ENCODE measurements at places on chromosomes 7 and 10.
A peak's percentile ranks its signal among the peaks of the same experiment; 100 is the strongest.

DNA sequence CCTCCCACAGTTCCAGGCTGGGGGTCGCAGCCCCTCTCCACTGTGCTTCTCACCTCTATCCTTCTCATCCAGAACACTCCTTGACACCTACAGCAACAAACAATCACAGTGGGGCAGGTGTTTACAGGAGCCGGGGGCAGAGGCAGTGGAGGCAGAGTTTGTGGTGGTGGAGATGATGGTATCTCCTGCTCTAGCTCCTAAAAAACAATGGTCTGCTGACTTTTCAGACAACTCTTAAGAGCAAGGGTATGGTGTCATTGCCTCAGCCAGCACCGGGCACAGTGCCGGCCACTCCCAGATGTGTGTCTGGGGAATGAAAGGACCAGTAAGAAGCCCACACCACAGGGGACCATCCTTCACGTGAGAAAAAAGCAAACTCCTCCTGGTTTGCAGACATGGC, 36.3 kb upstream of the ANTXRL start:
- DNase-seq: no peak

DNA sequence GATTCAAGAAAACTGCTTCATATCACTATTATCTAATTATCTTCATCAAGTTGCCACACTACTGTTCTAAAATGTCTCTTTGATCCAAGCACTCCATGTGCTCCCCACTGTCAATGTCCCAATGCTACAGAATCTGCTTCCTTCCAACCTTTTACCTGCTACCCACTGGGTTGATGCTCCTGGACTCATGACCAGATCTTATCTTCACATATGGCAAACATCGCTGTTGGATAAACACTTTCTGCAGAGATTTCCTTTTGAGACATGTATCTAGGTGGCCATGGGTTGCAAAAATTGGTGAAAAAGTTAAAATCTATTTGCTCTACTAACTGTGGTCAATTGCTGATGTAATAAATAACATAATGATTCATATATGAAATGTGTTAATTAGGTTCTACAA, 24.5 kb upstream of the SEMA3C start:
- DNase-seq: no peak

GRCh38 chr10:122974543-122975064, 5.6 kb upstream of the PSTK start:
- no peak for DNase-seq

DNA sequence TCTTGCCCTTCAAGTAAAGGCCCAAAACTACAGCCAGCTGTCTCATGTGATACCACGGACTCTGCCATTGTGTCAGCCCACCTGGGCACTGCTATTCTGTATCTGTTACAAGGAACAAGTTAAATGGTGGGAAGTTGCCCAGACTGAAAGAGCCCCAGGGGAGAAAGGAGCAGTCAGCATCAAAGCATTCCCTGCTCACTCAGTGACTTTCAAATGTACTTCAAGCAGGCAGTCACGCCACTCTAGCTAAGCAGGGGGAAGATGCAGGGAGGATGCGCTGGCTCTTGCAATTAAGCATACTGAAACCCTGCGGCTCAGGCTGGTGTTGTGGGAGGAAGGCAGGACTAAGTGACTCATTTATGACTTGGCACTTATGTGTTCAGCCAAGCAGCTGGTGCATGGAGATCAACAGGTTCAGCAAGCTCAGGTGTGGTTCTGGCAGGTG, 1249.6 kb downstream of the TYW1 start:
- DNase-seq: peak; percentile 59

DNA sequence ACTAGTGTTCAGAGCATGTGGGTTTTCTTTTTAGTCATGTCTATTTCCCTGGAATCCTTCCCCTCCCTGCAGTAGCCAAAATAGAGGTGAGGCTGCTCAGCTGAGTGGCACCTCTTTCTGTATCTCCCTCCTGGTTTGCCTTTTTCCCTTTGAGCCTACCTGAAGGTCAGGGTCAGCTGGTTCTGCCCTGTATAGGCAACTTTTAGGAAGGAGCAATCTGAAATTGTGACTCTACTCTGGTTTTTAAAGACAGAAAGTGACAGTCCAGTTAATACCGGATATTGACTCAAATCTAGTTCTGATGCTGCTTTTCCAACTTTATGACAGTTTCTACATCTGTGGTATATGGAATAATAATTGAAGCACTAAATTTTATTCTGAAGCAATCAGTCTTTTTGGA, 26.0 kb downstream of the CCM2 start:
- DNase-seq: no peak

DNA sequence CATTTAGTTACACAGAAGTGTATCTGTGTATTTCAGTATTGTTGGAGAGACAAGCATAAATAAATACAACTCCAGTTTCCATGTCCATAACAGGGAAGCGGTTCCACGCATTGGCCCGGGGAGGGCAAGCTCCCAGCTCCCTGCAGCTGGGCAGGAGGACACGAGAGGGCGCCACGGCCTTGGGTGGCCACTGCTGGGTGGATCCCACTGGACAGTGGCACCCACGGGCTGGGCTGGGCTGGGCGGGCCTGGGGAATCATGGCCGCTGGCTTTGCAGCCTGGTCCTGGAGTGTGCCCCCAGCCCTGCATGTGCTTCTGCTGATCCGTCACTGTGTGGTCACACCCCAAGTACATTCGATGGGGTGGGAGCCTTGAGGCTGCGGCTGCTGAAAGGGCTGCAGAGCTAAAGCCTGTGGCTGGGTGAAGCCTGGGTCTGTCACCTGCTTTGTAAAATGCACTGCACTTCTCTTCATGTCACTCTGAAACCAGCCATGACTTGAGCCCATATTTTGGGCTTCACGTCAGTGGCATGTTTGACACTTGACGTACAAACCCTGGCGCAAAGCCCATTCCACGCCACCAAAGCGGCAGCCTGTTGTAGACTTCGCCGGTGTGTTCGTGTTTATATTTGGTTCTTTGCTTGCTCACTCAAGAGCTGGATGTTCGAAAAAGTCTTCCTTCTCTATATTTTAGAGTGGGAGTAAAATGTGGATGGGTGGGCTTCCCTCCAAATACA, 27.5 kb downstream of the LRRC27 start:
- no peak for DNase-seq

GRCh38 chr7:80640846-80641245, 2.4 kb downstream of the CD36 start:
- DNase-seq: no peak

DNA sequence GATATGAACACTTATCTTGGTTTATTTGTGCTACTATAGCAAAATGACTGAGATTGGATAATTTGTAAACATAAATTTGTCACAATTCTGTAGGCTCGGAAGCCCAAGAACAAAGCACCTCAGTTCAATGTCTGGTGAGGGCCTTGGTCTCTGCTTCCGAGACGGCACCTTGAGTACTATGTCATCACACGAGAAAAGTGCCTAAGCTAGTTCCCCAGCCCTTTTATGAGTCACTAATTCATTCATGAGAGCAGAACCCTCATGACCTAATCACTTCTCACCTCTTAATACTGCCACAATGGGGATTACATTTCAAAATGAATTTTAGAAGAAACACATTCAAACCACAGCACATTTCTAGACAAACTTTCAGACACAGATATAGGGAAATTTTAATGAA, 52.0 kb upstream of the PRSS1 start:
- DNase-seq: no peak
